NCI-H2081 treated with DMSO at 0.1 percent for 48 hours (cell line): ENCODE measurements at places on chromosomes 1 and 21.

DNA sequence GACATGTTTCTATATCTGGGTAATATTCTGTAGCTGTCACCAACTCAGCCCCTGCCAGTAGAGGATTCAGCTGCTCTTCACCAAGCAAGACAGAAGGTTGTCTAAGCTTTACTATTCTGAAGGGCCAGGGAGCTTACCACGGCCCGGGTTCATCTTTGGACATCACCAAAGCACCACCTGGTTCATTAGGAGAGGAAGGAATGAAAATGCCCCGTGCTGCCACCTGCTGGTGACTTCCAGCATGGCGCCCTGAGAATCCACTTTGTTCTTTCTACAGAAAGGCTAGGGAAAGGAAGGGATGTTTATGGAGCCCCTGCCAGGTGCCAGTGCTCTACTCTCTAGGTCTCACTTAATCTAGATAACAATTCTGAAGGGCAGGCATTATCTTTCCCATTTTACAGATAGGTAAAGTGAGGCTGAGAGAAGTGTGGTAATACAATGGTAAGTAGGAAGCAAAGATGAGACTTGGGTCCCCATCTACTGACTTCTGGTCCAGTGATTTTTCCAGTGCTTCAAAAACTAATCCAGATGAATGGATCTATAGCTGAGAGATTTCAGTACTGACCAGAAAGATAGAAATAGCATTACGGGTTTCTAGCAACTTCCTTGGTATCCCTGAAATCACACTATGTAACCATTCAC, 79.5 kb downstream of the BEND5 start:
- DNase-seq, result no peak

- no peak for DNase-seq
Measured at GRCh38 chr1:84181350-84182005, 37.4 kb downstream of the PRKACB start.

DNA sequence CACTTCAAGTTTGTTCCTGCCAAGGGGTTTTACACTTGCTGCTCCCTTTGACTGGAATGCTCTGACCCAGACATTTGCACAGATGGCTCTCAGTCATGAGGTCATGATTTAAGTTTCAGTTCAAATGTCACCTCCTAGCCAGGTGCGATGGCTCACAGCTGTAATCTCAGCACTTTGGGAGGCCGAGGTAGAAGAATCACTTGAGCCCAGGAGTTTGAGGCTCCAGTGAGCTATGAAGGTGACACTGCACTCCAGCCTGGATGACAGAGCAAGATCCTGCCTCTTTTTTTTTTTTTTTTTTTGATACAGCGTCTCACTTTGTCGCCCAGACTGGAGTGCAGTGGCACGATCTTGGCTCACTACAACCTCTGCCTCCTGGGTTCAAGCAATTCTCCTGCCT, 4.5 kb upstream of the ZMYM4 start:
- DNase-seq, result no peak

GRCh38 chr1:3668585-3669300, 16.4 kb downstream of the TP73 start:
- peak; percentile 27 for DNase-seq

- DNase-seq, result no peak
Measured at GRCh38 chr1:151720974-151721787, at the start of gene RIIAD1. Gene RIIAD1 (plus strand): TSS chr1:151721522. CDS start chr1:151721537, 15 bp downstream.

DNA sequence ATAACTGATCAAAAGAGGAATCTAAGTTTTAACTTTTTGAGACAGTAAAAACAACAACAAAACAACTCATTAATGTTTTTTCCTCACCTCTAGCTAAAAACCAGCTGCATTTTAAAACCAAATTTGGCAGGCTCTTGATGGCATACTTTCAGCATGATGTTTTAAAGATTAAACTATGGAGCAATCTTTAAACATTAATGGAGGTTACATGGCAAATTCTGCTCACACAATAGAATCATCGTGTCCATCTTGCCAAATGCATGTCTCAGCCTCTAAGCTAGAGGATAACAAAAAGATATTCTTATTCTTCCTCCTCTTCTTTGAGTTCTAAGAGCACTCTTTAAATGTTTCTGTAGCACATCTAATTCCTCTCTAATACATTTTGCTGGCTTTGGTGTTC, 579.8 kb upstream of the PKN2 start:
- no peak for DNase-seq

GRCh38 chr1:42370876-42371549, 9.6 kb upstream of the RIMKLA start:
- DNase-seq, result no peak

- DNase-seq, result no peak
Measured at GRCh38 chr1:204469304-204469703, 25.3 kb downstream of the PIK3C2B start.

DNA sequence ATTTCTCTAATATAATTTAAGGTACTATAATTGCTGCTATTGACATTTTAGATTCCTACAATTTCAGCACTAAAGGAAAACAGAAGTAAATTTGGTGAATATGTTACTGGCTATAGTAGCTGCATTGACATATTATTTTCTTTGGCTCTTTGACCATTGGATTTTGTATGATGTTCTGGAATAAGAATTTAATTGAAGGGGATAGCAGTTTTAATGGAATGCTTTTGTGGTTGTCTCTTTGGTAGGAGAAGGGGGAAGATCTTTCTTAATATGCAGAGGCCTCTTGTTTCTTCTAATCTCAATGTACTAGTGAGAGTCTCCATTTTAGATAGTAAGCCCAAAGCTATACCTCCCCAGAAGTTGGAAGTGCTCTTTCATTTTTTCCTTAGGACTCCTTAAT, 6.9 kb downstream of the DTL start:
- DNase-seq, result no peak

GRCh38 chr1:33379631-33380354, 51.1 kb downstream of the PHC2 start:
- no peak for DNase-seq

GRCh38 chr1:108708691-108709660, 3.7 kb upstream of the FNDC7 start:
- DNase-seq, result no peak

- no peak for DNase-seq
Measured at GRCh38 chr1:24347159-24347934, 28.2 kb downstream of the GRHL3 start.

GRCh38 chr1:66326867-66327266, 207.1 kb upstream of the SGIP1 start:
- no peak for DNase-seq

DNA sequence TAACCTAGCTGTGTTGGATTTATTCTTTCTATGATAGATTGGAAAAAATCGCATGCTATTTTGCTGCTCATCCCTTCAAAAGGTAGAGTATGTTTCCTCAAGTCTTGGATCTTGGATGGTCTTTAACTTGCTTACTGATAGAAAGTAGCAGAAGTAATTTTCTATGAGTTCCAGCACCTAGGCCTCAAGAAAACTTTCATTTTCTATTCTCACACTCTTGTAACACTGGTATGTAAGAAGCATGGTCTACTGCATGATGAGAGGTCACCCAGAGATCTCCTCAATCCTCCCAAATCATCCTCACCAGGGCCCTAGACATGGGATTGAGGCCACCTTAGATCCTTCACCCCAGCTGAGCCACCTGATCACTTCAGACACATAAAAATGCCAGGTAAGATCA, 7.2 kb downstream of the SPTA1 start:
- no peak for DNase-seq

- no peak for DNase-seq
Measured at GRCh38 chr21:15754640-15755039, 24.9 kb downstream of the USP25 start.

GRCh38 chr1:49694251-49694827, 329.4 kb downstream of the AGBL4 start:
- no peak for DNase-seq

- DNase-seq, result no peak
Measured at GRCh38 chr1:185046668-185047067, 1.3 kb downstream of the RNF2 start.

GRCh38 chr21:37375866-37376574, 9.4 kb downstream of the DYRK1A start:
- DNase-seq, result no peak

GRCh38 chr1:228807904-228808605, 72.8 kb downstream of the RHOU start:
- no peak for DNase-seq

- DNase-seq, result no peak
Measured at GRCh38 chr1:37410815-37411214, 63.6 kb upstream of the ZC3H12A start.

- DNase-seq, result no peak
Measured at GRCh38 chr1:62637392-62638105, 40.2 kb downstream of the ANGPTL3 start.

DNA sequence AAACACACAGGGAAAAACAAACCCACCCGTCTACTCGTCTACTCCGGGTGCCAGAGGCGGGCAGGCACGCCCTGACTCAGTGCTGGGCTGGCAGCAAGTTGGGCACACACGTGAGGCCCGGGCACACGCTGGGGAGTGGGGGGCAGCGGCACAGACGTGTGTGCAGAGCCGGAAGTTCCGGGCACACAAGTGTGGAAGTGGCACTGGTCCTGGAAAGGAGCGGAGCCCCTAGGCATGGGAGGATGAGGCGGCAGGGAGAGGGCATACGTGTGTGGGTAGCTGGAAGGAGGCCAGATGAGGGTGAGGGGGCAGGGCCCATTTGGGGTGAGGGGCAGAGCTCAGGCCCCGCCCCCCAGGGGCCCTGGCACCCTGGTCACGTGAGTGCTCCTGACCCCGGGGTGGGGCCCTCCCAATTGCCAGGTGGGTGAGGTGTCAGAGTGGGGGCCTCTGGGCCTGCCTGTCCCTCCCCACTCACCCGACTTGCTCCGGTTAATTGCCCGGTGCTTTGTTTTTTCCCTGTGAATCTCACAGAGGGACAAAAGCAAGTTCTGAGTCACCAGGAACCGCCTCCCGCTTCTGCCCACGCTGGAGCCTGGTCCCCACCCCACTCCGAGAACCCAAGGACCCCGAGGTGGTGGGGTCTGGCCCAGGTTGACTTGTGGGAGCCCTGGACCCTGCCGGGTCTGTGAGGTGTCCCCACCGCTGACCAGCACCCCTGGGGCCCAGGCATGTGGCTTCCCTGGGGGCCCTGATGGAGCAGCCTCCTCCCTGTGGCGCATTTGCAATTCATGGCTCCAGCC, 104.8 kb upstream of the CASZ1 start:
- no peak for DNase-seq

DNA sequence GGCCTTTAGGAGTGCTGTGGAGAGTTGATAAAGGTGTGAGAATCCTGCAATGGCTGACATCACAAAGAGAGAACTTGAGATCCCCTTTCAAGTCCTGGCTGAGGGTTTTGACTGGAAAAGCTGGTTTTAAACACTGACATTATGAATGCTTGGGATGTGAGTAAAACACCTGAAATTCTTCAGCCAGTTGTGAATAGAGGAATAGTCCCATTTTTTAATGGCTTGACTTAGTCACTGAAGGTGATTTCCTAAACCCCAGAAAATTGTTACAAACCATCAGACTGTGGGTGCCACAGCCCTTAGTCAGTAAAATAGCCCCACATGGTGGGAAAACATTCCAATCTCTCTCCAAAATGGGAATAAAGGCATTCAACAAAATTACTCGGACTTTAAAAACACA, 107.7 kb upstream of the LMO4 start:
- DNase-seq, result no peak

DNA sequence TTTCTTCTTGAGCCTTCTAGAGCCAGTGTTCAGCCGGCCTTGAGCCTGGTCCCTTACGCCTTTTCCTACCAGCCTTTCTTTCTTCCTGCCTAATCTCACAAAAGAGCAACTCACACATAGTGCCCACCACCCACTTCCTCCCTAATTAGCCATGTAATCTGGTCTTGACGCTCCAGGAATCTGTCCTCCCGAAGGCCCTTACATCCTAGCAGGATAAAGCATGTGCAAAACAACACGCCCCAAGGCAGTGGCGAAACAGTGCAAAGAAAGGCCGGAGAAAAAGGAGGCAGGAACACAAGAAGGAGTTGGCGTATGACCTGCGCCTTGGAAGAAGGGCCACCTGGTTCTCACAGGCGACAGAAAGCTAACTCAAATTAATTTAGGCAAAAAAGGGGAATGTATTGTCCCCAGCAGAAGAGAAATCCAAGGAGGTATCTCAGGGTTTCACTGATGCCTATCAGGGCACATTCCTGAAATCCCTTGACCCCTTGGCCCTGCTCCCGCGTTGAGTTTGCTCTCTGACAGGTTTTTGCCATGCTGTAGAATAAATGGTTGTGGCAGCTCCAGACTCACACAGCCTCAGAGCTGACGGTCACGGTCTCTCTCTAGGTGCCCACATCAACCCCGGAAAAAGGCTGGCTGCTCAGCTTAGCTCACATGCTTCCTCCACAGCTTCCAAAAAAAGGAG, 79.0 kb downstream of the ZNF281 start:
- no peak for DNase-seq

- DNase-seq, result no peak
Measured at GRCh38 chr1:114097109-114097508, 56.6 kb downstream of the SYT6 start.

DNA sequence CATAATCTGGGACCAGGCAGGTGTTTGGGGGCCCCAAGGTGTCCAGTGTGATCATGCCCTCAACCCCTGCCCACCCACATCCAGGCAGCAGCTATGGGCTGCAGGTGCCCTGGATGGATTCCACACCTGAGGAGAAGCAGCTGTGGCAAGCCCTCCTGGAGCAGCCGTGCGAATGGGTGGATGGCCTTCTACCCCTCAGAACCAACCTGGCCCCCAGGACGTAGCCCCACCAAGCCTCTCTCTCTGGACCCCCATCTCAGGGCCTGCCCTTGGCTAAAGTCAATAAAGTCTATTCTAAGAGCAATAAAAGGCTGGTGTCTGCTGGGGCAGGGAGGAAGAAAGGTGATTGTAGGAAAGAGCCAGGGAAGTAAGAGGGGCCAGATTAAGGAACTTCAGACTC, 11.8 kb downstream of the SYTL1 start:
- no peak for DNase-seq

DNA sequence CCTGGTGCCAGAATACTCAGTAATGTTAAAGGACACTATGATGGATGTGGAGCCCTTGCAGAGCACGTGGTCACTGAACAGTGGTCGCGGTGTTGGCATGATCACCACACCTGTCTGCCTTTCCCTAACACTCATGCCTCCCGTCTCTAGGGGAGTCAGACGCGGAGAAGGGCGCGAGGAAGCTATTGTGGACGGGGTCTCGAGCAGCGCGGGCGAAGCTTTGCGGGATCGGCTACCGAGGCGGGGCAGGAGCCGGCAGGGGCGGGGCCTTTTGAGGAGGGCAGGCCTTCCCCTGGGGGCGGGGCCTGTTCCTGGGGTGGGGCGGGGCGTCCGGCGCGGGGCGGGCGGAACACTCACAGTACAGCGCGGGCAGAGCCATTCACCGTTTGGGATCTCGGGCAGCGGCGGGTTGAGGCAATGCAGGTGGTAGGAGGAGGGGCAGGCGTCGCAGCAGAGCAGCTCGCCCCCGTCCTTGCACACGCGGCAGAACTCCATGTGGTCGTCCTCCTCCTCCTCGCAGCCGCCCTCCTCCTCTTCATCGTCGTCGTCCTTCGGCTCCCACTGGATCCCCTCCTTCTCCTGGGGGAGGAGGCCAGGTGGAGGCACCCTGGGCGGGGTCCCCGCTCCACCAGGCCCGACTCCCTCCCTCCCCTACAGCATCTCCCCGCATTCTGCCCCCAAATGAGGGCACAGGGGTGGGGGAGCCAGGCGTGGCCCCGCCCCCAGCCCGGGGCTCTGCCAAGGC, 31.5 kb downstream of the CHD5 start:
- DNase-seq, result no peak
